Activated CD4-positive, alpha-beta memory T cell treated with anti-CD3 and anti-CD28 coated beads for 36 hours (primary cell): ENCODE measurements at places on chromosomes 2 and 18. TPM values are rescaled to one million over a fixed set of nuclear protein-coding genes. Genes with fewer than 3 reads are reported as not detected.
A peak's percentile ranks its signal among the peaks of the same experiment; 100 is the strongest.

Gene CD302
- total RNA-seq: 0.55 TPM

Gene C2orf81
- total RNA-seq: 2.8 TPM

Gene WDPCP
- 5.0 TPM for total RNA-seq

Gene RUFY4
- total RNA-seq: 0.93 TPM

Gene KLHL41
- total RNA-seq: not detected

Gene ALK
- not detected for total RNA-seq

DNA sequence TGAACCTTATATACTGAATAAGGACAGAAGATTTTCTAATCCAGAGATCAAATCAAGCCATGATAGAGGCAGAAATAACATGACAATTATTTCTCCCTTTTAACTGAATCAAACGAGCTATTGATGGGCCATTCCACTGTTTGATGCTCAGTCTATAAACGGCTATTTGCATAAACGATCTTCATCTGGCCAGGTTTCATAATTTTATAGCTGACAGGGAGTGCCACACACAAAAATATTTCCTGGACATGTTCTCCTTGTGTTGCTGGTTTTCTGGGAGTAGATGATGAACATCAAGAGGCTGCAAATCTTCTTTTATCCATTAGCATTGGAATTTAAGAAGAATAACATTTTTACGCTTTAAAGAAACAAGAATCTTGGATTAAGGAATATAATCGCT lies 63.1 kb downstream of the ACVR1C start:
- H3K27ac ChIP-seq: no peak overlapping the region
- peaks cover 2% of the 10 kb centered on the region for H3K36me3 ChIP-seq
- no peak for DNase-seq
- no peak overlapping the region for H3K4me3 ChIP-seq
- H3K27me3 ChIP-seq: no peaks in the 10 kb centered on the region

GRCh38 chr2:224126003-224126402 lies 86.9 kb upstream of the SERPINE2 start:
- H3K4me1 ChIP-seq: no peaks in the 10 kb centered on the region
- DNase-seq: no peak
- no peaks in the 10 kb centered on the region for H3K36me3 ChIP-seq
- H3K27ac ChIP-seq: no peak overlapping the region

- no peaks in the 10 kb centered on the region for H3K4me1 ChIP-seq
- no peak overlapping the region for H3K27ac ChIP-seq
- H3K4me3 ChIP-seq: no peak overlapping the region
- H3K27me3 ChIP-seq: no peaks in the 10 kb centered on the region
- peaks cover 54% of the 10 kb centered on the region for H3K36me3 ChIP-seq
- DNase-seq: no peak
These were observed 22.8 kb upstream of the POLR1B start for GRCh38 chr2:112519506-112519905.

DNA sequence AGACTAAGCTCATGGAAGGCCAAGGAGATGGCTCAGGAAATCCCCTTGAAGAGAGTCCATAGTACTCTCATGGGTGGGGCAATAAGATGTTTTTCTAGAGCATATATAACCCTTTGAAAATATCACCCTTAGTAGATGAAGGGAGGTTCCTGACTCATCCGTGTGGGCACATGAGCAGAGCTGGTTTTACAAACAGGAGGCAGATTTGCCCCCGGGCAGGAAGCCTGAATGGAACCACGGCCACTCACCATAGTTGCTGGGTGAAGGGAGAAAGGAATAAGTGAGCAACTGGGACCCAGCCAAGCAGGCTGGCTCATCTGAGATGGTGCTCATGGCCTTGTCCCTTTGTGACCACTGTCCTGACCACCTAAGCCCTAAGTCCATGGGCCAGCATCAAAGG lies 29.0 kb upstream of the MAPRE3 start:
- H3K27ac ChIP-seq: no peak overlapping the region
- no peaks in the 10 kb centered on the region for H3K36me3 ChIP-seq
- H3K4me1 ChIP-seq: peaks cover 2% of the 10 kb centered on the region
- no peak overlapping the region for H3K4me3 ChIP-seq

DNA sequence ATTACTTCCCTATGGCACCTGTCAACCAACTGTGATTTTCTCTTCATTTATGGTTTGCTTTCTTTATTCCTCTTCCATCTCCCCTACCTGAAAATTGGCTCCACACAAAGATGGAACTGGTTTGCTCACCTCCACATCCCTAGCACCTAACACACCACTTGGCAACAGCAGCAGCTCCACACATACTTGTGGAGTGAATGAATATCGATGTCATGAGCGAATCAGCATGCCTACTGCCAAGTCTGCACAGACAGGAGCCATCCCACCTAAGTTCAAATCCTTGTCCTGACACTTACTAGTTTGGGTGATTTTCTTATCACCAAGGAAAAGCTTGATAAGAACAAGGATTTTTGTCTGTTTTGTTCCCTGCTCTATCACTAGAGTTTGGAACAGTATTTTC lies 191.4 kb upstream of the TMEM200C start:
- H3K4me1 ChIP-seq: no peaks in the 10 kb centered on the region
- no peak for DNase-seq
- H3K36me3 ChIP-seq: no peaks in the 10 kb centered on the region
- no peak overlapping the region for H3K27ac ChIP-seq

DNA sequence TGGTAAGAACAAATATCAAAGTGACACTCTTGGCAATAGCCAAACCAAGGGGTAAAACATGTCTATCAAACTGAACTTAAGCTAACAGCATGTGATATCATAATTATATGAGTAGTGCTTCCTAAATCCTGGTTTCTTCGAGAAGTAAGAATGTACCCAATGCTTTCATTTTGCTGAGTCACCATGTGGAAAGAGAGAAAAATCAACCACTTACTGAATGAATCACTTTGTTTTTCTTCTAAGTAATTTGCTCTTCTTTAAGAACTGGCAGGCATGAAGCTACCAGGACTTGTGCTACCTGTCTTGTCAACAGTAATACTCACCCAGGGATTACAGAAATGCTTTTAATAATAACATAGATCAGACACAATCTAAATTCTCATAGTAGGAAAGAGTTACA lies 19.0 kb upstream of the DUSP19 start:
- peaks cover 7% of the 10 kb centered on the region for H3K4me1 ChIP-seq
- DNase-seq: no peak
- H3K36me3 ChIP-seq: no peaks in the 10 kb centered on the region
- H3K27me3 ChIP-seq: peaks cover 21% of the 10 kb centered on the region
- H3K4me3 ChIP-seq: no peak overlapping the region

DNA sequence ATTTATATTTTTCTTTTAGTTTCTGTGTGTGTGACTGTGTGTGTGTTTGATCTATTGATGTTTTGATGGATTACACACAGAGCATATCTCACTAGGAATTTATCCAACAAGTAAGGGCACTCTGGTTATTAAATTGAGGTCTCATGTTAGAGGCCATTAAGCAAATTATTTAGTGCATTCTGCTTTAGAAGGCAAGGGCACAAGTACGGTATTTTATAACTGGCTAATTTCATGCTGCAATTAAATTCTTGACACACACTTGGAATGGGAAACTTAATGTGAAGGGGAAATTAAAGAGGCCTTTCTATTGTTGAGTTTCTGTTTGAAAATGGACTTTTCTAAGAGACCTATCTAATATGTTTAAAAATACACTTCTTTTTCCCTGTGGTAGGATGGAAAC lies 25.8 kb downstream of the NYAP2 start:
- H3K4me1 ChIP-seq: no peaks in the 10 kb centered on the region
- H3K4me3 ChIP-seq: no peak overlapping the region
- H3K27ac ChIP-seq: no peak overlapping the region
- H3K27me3 ChIP-seq: peaks cover 6% of the 10 kb centered on the region
- no peak for DNase-seq
- no peaks in the 10 kb centered on the region for H3K36me3 ChIP-seq

- H3K27ac ChIP-seq: no peak overlapping the region
- peaks cover 7% of the 10 kb centered on the region for H3K27me3 ChIP-seq
- DNase-seq: peak; percentile 56
- no peak overlapping the region for H3K4me3 ChIP-seq
These were observed 4.4 kb downstream of the CTIF start for GRCh38 chr18:48543228-48543627.

DNA sequence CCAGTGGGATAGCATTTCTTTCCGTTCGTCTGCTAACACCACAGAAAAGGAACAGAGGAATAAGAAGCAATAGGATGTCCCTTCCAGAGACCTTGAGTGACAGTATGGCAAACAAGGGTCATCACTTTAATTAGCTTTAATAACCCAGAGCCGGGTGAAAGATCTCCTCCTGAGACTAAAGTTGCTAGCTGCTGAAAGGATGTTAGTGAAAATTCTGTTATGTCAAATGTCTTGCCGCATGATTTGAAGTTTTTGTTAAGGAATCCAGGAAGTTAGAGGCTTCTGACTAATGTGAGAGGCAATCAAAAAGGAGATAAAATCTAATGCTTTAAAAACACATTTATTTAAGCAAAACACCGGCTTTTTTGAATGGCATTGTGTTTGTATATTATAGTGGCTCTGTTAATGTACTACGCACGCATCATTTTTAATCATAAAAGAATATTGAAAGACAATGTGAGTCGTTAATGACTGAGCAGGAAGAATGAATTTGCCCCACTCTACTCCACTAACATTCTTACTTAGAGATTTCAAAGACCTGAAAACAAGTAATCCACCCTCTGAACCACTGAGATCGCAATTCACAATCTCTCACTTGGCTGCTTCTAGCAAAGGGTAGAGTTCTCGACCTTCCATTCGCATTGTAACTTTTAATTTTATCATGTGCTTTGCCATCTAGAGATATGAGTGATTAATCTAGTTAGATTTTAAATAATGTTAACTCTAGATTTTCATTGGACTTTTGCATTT lies 536.6 kb downstream of the LRRTM4 start:
- no peak overlapping the region for H3K27ac ChIP-seq
- H3K36me3 ChIP-seq: no peaks in the 10 kb centered on the region
- no peaks in the 10 kb centered on the region for H3K4me1 ChIP-seq
- no peaks in the 10 kb centered on the region for H3K27me3 ChIP-seq

GRCh38 chr2:217407362-217407761 lies 547.5 kb upstream of the TNP1 start:
- no peak for DNase-seq
- H3K36me3 ChIP-seq: no peaks in the 10 kb centered on the region
- no peaks in the 10 kb centered on the region for H3K4me1 ChIP-seq
- no peak overlapping the region for H3K27ac ChIP-seq
